ENCODE measurements at places on chromosomes 12 and 14. TPM values are rescaled to one million over a fixed set of nuclear protein-coding genes. Genes with fewer than 3 reads are reported as not detected.

Gene PPP4R3A
- total RNA-seq, result 129 TPM

Gene FGD6
- 0.70 TPM for total RNA-seq

Gene KRT80
- total RNA-seq, result not detected

Gene USP44
- 18.9 TPM for total RNA-seq

Gene RHOJ
- not detected for total RNA-seq

Gene RPGRIP1
- not detected for total RNA-seq

Gene TCL1B
- not detected for total RNA-seq

Gene PAPOLA
- total RNA-seq, result 166 TPM

Gene SNAPC1
- 6.4 TPM for total RNA-seq

Gene KRT8
- not detected for total RNA-seq

Gene SOAT2
- total RNA-seq, result 13.3 TPM

Gene ANKRD13A
- total RNA-seq, result 76.0 TPM

Gene TSPAN19
- not detected for total RNA-seq

Gene IL31
- not detected for total RNA-seq

All from activated CD8-positive, alpha-beta T cell treated with anti-CD3 and anti-CD28 coated beads, Interleukin-2, amount 10 ng/mL, durations not matched to agents 7 days and 5 days (primary cell).